ENCODE measurements at places on chromosomes 6 and 20. TPM values are rescaled to one million over a fixed set of nuclear protein-coding genes. Genes with fewer than 3 reads are reported as not detected.

SCUBE3 gene
- total RNA-seq: not detected

COL19A1 gene
- 54.4 TPM for total RNA-seq

- DNase-seq: no peak
These were observed 32.4 kb upstream of the TCP11 start for GRCh38 chr6:35173427-35174087.

- DNase-seq: no peak
These were observed 15.8 kb downstream of the SPTLC3 start for GRCh38 chr20:13024596-13024995.

DNA sequence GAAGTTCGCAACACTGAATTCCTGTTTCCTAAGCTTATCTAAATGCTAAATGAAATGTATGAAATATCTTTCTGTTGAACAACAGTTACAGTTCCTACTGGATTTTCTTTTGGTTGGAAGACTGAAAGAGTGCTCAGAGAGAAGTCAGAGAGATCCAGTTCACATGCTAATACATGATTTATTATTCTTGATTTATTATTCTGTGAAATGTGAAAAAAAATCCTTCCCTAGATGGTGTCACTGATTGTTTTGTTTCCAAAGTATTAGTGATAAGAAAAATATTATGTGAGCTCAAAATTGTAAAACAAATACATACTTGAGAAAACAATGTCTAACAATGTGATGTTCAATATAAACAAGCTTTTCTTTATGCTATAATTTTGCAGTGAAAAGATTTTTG is 42.1 kb downstream of the ADGRG6 start:
- no peak for DNase-seq

GRCh38 chr6:88749849-88750248 is 213.6 kb downstream of the RNGTT start:
- DNase-seq: no peak

GRCh38 chr6:30154709-30155519 is 6.1 kb downstream of the TRIM10 start:
- DNase-seq: no peak

Data from activated B cell treated with CpG ODN at 0.5 μM for 24 hours (primary cell).